Activated naive CD8-positive, alpha-beta T cell treated with anti-CD3 and anti-CD28 coated beads, Interleukin-2, amount 50 U/mL, for 24 hours (primary cell): ENCODE measurements at places on chromosomes 2 and 18.

- no peak for DNase-seq
Measured at GRCh38 chr2:120543899-120544298, 191.8 kb upstream of the GLI2 start.

GRCh38 chr18:45920367-45920766 lies 46.8 kb downstream of the EPG5 start:
- no peak for DNase-seq

DNA sequence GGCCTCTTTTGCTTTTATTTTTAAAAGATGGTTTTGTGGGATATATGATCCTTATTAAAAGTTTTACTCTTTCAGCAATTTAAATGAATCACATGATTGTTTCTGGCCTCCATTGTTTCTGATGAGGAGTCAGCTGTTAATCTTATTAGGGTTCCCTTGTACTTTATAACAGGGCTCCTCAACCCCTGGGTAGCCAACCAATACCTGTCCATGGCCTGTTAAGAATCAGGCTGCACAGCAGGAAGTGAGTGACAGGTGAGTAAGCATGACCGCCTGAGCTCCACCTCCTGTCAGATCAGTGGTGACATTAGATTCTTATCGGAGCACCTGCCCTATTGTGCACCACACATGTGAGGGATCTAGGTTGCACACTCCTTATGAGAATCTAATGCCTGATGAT lies 45.1 kb upstream of the FAM98A start:
- DNase-seq, result no peak

- DNase-seq, result peak; percentile 69
Measured at GRCh38 chr2:207624185-207625013, 795 bp downstream of the METTL21A start.

GRCh38 chr2:41718705-41719104 lies 329.1 kb upstream of the PKDCC start:
- DNase-seq, result no peak

GRCh38 chr2:11533278-11534070 lies at the start of gene GREB1:
TSS of gene GREB1 (plus strand) at chr2:11534045. CDS start at chr2:11556615, 22,570 bp downstream.
- no peak for DNase-seq

- no peak for DNase-seq
Measured at GRCh38 chr2:180790891-180791290, 189.5 kb upstream of the UBE2E3 start.

- DNase-seq, result no peak
Measured at GRCh38 chr2:226310146-226310545, 489.5 kb downstream of the IRS1 start.

- no peak for DNase-seq
Measured at GRCh38 chr2:200658278-200658864, 72.6 kb downstream of the AOX1 start.

DNA sequence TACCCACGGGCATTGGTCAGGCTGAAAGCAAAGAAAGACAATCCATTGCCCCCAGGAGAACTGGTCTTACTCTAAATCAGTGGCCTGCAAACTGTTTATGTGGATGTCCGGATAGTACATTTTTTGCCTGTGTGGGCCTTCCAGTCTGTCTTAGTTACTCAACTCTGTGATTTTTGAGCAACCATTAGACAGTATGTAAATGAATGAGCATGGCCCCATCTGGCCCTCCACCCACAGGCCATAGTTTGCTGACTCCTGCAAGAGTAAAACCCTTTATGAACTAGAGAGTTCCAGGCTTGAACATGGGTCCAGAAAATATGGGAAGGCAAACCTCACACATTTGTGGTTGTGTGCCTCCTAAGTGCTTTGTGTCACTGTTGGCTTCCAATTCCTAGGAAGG lies 55.7 kb upstream of the CYP1B1 start:
- DNase-seq, result no peak

DNA sequence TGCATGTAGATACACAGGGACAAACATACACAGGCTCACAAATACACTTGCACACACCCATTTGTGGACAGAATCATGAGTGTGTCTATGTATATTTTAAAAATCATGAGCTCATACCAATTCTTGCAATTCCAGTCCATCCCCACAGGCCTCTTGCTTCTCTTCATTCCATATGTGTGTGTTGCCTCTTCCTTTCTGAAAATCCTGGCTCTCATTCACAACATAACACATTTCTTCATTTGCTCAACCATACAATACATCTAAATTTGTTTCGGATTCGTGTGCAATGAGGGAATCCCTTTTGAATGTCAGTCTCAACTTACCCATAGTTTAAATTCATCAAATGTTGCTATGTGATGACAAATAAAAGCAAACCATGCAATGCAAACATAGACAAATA lies 51.4 kb downstream of the GNAL start:
- no peak for DNase-seq

DNA sequence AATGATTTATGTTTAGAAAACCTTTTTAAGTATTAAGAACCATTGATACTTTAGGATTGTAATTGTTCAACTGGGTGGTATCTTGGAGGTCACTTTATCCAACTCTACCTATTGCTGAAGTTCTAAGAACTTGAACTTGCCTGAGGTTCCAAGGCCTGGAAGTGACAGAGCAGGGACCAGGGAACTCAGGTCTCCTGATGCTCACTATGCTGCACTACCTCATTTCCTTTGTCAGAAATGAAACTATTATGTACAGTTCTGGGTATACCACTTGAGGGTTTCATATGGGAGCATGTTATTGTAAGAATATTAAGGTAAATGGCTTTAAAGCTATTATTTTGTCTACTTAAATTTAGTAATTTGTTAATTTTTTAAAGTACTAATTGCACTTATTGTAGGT lies 3.0 kb downstream of the MBD5 start:
- peak; percentile 14 for DNase-seq

DNA sequence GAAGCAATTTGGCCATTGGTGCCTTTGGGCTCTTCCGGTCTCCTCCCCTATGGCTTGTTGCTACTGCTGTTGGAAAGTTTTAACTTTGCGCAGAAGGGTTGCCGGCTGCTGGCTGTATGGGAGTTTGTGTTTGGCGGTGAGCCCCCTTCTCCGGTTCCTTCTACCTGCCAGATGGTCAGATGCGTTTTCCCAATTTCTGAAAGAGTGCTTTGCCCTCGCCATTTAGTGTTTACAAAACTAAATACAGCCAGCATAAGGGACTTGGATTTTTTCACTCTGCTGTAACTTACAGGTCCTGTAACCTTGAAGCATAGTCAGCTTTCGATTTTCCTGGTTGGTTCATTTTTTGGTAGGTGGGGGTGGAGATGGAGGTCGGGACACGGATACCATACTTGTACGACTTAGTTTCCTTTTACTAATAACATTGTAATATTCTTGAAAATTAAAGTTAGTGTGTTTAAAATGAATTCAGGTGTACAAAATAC lies 604 bp downstream of the COQ10B start:
- DNase-seq, result peak; percentile 68

- no peak for DNase-seq
Measured at GRCh38 chr2:124241-124880, 78.1 kb upstream of the FAM110C start.

GRCh38 chr2:182229297-182229696 lies 197.5 kb downstream of the PDE1A start:
- DNase-seq, result no peak
